ENCODE measurements at places on chromosomes 6 and 20.

DNA sequence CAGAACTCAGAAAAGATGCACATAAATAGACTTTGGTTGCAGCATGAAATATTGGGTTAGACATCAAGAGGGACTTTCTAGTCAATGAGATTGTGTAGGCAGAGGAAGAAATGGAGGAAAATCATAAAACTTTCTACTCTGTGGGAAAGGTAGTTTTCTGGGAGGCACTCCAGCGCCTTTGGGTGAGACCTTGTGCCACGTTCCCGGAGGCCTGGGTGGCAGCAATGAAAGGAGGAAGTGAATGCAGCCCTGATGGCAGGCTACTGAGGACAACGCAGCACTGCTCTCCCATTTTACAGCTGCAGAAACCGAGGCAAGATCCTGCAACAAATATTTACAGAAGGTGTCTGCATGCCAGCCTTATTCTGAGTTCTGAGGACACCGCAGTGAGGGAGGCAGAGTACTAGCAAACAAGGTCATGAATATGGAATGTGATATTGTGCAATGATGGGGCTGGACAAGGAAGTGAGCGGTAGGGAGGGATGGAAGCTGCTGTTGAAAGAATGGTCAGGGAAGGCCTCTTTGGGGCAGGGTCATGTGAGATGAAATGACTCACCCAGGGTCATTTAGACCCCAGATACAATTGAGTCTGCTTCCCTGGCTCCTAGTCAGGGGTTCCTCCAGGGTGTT lies 159.1 kb downstream of the TFAP2C start:
- no peak for DNase-seq

- DNase-seq, result peak; percentile 89
These were observed at the start of gene RALY for GRCh38 chr20:33993576-33994221. Gene RALY, plus strand, starts transcription at chr20:33993911. Its CDS starts 78,164 bp downstream, at chr20:34072075.

DNA sequence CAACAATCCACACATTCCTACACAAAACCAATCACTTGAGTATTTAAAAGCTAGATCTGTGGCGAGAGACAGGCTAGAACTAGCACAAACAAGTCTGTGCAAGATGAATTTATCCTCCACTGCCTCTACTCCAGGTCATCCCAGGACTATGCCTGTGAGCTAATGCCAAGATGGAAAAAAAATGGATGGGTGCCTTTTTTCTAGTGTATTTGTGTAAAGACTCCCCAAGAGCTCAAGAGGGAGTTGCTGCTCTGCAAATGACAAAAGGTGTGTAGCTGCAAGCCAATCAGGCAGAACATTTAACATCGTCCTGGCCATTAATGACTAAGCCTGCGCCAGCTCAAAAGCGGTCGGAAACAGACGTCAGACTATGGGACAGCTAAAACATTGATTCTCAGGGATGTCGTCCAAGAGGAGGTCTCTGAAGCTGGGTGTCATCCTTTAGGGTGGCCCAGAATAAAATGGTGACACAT lies 21.9 kb downstream of the ATXN1 start:
- DNase-seq, result no peak

GRCh38 chr6:24329451-24329850 lies 28.4 kb downstream of the DCDC2 start:
- DNase-seq, result no peak

GRCh38 chr6:3490625-3490980 lies 33.8 kb upstream of the SLC22A23 start:
- no peak for DNase-seq

GRCh38 chr6:45837541-45838200 lies 178.0 kb downstream of the CLIC5 start:
- DNase-seq, result no peak
